Dermis blood vessel endothelial cell (primary cell): ENCODE measurements at places on chromosomes 12 and 14. TPM values are rescaled to one million over a fixed set of nuclear protein-coding genes. Genes with fewer than 3 reads are reported as not detected.

DNA sequence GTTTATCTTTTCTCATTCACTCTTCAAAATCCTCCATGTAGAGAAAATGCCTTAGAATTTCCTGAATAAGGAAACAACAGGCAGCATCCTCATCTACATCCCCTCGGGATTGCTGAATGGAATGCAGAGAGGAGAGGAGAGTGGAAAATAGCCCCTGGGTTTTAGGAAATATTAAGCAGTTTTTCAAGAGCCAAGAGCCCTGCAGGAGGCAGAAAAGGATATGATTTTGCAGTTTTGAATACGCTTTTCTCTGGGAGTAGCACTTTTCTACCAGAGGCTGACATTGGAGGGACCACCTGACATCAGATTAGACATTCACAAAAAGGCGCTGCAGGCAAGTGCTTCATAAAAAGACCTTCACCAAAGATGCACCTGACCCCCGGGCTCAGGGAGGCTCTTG, 362.2 kb upstream of the SFSWAP start:
- no peak for DNase-seq

ACOT6 gene
- not detected in 2 replicates for total RNA-seq

- no peak for DNase-seq
Measured at GRCh38 chr14:71140157-71140556, 232.9 kb downstream of the PCNX1 start.

NEMF gene
- 72.0 and 74.0 TPM in 2 replicates for total RNA-seq

DNA sequence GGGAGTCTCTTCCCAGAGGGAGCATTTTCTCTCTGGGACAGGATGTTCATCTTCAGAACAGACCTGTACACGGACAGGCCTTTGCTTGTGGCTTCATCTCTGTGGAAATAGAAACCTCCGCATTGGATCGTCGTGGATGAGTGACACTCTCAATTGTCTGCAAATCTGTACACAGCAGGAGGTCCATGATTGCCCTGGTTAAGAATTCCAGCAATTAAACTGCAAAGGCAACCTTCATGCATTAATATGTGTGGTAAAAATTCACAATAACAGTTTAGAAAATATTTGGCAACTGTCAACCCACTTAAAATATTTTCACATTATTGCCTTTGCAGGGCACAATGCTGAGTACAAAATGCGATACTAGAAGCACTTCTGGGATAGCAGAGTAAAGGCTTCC, 149.8 kb upstream of the SFSWAP start:
- DNase-seq: no peak

- DNase-seq: peak; percentile 28
Measured at GRCh38 chr12:79006306-79006705, 141.7 kb downstream of the SYT1 start.

- DNase-seq: no peak
Measured at GRCh38 chr12:11075642-11076041, 13.5 kb upstream of the TAS2R46 start.

CRACR2A gene
- 8.8 and 22.1 TPM in 2 replicates for total RNA-seq

GRCh38 chr12:104604070-104604994, 147.6 kb downstream of the CHST11 start:
- DNase-seq: peak; percentile 99
